ENCODE measurements at places on chromosomes 12 and 14. TPM values are rescaled to one million over a fixed set of nuclear protein-coding genes. Genes with fewer than 3 reads are reported as not detected.
A peak's percentile ranks its signal among the peaks of the same experiment; 100 is the strongest.

GRCh38 chr12:96850676-96851075 lies 56.4 kb upstream of the NEDD1 start:
- H3K4me1 ChIP-seq, result no peaks in the 10 kb centered on the region
- DNase-seq, result no peak
- H3K27me3 ChIP-seq, result no peaks in the 10 kb centered on the region
- no peak overlapping the region for H3K27ac ChIP-seq
- H3K36me3 ChIP-seq, result no peaks in the 10 kb centered on the region
- no peak overlapping the region for H3K4me3 ChIP-seq

DNA sequence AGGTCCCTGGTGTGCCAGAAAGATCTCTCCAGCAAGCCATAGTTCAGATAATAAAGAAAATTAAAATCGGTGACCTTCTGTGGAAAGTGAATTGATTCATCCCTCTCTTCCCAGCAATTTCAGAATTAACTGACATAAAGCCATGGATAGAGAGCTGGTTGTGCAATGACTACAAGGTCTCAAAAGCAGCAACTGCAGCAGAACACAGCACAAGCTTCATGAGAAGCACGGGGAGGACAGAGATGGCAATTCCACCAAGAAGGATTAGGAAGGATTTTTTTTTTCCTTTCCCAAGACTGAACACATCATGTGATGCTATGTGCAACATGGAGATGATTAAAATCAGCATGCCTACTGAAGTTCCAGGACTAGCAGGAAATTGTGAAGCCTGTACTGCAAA lies 154.9 kb upstream of the PLEKHG7 start:
- no peak overlapping the region for H3K27ac ChIP-seq
- peaks cover 16% of the 10 kb centered on the region for H3K4me1 ChIP-seq
- DNase-seq, result no peak
- no peaks in the 10 kb centered on the region for H3K27me3 ChIP-seq

DNA sequence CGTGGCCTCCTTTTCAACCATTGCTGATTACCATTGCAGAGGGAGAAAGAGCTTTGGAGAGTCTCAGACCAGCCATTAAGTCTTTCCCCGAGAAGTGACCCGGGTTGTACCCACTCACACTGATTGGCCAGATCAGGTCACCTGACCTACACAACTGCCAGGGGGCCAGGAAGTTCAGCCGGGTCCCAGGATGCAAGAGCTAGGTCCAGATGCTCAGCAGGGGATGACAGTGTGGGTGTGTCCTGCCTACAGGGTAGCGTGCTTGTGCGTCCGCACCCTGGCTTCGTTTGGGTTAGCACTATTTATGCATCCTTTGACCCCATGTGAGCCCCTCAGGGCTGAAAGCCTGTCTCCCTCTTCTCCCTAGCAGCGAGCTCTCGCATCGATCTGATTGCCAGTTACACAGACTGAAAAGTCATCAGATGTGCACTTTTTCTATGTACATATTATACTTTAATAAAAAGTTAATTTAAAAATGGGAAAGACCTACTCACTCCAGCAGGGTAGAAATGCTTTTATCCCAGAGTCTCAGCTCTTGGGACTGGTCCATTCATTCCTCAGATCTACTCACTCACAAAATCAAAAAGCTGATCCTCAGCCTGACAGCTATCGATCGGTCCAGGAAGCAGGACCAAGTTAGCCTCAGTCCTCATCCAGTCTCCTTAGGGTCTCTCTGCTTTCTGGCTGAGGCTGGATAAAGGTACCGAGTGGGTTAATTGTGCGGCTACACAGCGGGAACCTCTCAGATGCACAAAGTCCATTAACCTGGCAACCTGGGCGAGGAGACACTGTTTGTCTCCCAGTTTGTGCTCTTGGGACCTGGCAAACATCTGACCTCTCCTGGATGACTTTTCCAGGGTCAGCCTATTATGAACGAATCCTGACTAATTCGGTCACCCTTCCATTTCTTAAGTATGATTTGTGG lies 68.0 kb downstream of the SERPINA3 start:
- no peak overlapping the region for H3K4me3 ChIP-seq
- no peaks in the 10 kb centered on the region for H3K27me3 ChIP-seq
- no peak overlapping the region for H3K27ac ChIP-seq
- no peak for DNase-seq
- no peaks in the 10 kb centered on the region for H3K4me1 ChIP-seq
- no peaks in the 10 kb centered on the region for H3K36me3 ChIP-seq

GRCh38 chr12:32467959-32468863 lies 68.9 kb downstream of the FGD4 start:
- DNase-seq, result no peak
- no peaks in the 10 kb centered on the region for H3K36me3 ChIP-seq
- H3K4me1 ChIP-seq, result no peaks in the 10 kb centered on the region
- no peak overlapping the region for H3K4me3 ChIP-seq
- H3K27ac ChIP-seq, result no peak overlapping the region

DNA sequence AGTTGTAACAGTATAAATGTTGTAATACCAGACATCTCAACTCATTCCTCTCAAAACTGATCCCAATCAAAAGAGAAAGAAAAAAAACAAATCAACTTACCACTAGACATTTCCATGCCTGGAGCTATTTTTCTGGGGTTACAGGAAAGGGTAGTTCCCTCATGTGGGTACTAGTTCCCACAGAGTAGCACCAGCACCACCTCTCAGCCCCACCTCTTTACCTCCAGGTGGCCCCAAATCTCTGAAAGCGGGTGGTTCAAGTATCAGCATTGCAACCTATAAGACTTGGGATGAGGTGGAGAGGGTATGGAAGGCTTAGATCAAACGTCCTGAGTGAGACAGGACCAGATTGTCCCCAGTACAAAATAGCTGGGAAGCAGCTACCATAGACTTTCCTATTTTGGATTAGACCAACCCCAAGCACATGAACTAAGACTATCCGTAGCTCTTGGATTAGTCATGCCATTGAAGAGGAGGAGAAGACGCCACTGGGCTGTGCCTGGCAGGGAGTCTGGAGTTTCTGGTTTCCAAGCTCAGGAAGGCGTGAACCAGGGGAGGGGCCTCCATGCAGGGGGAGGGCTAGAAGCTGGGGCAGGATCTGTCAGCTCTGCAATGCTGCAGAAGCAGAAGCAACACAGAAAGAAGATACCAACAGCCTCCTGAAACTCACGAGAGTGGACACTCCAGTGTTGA lies at the start of gene SLC39A2:
Gene SLC39A2, plus strand, starts transcription at position 620 of the 693 bp plus-strand sequence. CDS start 154 bp downstream, outside the sequence.
- H3K36me3 ChIP-seq, result peaks cover 34% of the 10 kb centered on the region
- DNase-seq, result no peak
- peaks cover 5% of the 10 kb centered on the region for H3K4me1 ChIP-seq
- peak within 1 kb of the TSS; percentile 33 for H3K27ac ChIP-seq
- no peak within 1 kb of the TSS for H3K4me3 ChIP-seq

DNA sequence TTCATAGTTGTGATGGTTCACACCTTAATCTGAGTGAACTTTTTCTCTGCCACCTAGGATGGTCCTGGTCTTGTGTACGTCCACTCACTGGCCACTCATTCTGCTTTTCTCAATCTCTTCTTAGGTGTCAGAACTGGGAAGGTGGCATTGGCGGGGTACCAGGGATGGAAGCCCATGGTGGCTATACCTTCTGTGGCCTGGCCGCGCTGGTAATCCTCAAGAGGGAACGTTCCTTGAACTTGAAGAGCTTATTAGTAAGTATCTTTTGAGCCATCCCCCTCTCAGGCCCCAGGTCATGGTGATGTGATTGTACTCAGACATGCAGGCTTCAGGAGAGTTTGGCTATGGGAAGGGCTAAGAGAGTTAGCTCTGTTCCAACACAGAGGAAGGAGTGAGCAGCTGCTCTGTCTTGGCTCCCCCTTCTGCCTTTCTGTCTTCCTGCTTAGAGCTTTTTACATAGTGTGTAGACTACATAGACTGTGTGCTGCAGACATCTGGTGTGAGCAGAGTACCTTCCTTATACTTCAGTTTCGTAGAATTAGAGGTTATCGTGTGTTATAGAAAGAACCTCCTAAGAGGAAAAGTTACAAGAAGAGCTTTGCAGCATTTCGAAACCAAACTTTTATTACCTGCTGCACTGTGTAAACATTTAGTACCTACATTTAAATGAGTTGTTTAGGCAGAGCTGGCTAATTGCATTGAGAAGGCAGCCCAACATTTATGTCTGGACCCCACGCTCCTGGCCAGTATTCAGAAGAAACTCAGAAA lies 54.2 kb downstream of the FNTB start:
- no peaks in the 10 kb centered on the region for H3K27me3 ChIP-seq
- DNase-seq, result no peak
- peaks cover 35% of the 10 kb centered on the region for H3K36me3 ChIP-seq
- H3K4me1 ChIP-seq, result no peaks in the 10 kb centered on the region
- H3K27ac ChIP-seq, result no peak overlapping the region

DNA sequence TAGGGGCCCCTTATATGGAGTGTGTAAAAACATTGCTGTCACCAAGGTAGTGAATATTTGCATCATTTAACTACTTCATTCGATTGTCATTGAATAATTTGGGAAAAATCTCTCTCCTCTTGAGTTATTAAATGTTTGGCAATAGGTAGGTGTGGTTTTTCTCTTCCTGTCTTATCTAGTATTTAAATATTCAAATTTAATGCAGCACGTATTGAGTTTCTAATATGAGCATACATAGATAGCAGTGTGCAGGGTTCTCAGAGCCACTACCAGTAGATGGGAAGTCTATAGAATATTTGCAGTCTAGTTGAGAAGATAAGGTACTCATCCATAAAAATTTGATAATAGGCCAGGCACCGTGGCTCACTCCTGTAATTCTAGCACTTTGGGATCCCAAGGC lies 16.7 kb downstream of the PALS1 start:
- no peak for DNase-seq
- no peak overlapping the region for H3K27ac ChIP-seq
- H3K27me3 ChIP-seq, result no peaks in the 10 kb centered on the region
- H3K36me3 ChIP-seq, result no peaks in the 10 kb centered on the region
- no peaks in the 10 kb centered on the region for H3K4me1 ChIP-seq

- H3K27me3 ChIP-seq, result no peaks in the 10 kb centered on the region
- no peaks in the 10 kb centered on the region for H3K4me1 ChIP-seq
- no peak overlapping the region for H3K4me3 ChIP-seq
- no peaks in the 10 kb centered on the region for H3K36me3 ChIP-seq
- no peak for DNase-seq
- H3K27ac ChIP-seq, result no peak overlapping the region
Measured at GRCh38 chr12:7075518-7075917, 15.0 kb downstream of the C1S start.

The TPPP2 gene
- total RNA-seq, result not detected

The ARF3 gene
- total RNA-seq, result 48.1 TPM

DNA sequence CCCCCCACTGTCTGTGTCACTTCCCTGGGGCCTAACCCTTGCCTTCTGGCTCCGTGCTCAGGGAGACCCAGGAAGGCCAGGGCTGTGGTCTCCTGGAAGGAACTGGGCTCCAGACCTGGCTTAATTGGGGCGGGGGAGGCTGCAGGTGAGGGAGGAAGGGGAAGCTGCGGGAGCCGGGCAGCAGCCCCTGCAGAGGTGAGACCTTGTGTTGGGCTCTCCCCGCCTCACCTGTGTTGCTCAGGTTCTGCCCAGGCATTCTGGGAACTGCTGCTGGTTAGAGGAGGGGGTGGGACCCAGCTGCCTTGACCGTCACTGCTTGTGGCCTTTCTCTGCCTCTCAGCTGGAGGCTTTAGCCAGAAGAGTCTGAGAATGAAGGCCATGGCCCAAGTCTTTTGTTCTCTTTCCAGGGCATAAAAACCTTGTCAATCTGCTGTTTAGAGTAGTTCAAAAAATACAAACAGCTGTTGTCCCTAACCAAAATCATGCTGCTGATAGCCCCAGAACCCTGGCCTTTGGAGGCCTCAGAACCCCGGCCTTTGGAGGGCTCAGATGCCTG lies 247.6 kb downstream of the CHST11 start:
- H3K4me3 ChIP-seq, result no peak overlapping the region
- H3K27me3 ChIP-seq, result no peaks in the 10 kb centered on the region
- peaks cover 11% of the 10 kb centered on the region for H3K36me3 ChIP-seq
- no peaks in the 10 kb centered on the region for H3K4me1 ChIP-seq

The TCTN2 gene
- total RNA-seq, result 2.2 TPM

- DNase-seq, result no peak
- peaks cover 4% of the 10 kb centered on the region for H3K36me3 ChIP-seq
- H3K27ac ChIP-seq, result no peak overlapping the region
- no peaks in the 10 kb centered on the region for H3K27me3 ChIP-seq
Measured at GRCh38 chr14:93005838-93006237, 82.9 kb downstream of the CHGA start.

DNA sequence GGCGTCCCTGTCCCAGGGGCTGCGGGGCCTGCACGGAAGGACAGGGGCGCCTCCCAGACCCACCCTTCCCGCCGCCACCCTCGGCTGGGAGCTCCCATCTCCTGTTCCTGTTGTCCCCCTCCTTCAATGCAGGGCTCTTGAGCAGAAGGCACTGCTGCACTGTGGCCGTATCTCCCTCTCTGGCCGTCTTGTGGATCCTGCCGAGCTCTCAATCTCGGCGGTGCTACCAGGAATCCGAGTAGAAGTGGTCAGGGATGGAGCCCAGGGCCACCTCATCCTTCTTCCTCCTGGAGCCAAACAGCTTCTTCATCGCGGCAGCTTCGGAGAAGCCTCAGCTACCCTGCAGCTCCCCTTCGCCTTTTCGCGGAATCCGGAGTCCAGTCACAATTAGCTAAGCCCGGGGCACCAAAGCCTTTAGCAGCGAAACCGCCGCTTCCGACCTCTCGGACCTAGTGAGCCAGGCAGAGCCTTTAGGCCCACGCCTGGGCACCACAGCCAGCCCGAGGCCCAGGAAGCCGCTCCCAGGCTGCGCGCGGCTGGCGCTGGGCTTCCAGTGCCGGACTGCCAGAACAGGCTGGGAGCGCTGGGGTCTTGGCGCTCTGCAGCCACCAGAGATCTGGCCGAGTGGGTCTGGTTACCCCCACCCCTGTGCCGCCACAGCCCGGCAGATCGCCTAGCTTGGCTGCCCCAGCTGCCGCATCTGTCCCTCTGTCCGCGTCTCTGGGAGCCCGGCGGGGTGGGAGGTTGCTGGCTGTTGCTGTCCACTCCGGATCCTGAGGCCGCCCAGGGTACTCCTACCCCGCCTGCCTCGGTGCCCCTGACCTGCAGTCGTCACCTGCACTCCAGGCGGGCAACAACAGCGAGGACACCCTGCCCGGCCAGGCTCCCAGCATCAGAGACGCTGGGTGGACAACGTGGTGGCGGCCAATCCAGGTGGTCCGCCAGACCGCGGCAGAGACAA lies 69.1 kb downstream of the ASCL4 start:
- no peaks in the 10 kb centered on the region for H3K36me3 ChIP-seq
- DNase-seq, result no peak
- no peak overlapping the region for H3K27ac ChIP-seq
- no peak overlapping the region for H3K4me3 ChIP-seq

DNA sequence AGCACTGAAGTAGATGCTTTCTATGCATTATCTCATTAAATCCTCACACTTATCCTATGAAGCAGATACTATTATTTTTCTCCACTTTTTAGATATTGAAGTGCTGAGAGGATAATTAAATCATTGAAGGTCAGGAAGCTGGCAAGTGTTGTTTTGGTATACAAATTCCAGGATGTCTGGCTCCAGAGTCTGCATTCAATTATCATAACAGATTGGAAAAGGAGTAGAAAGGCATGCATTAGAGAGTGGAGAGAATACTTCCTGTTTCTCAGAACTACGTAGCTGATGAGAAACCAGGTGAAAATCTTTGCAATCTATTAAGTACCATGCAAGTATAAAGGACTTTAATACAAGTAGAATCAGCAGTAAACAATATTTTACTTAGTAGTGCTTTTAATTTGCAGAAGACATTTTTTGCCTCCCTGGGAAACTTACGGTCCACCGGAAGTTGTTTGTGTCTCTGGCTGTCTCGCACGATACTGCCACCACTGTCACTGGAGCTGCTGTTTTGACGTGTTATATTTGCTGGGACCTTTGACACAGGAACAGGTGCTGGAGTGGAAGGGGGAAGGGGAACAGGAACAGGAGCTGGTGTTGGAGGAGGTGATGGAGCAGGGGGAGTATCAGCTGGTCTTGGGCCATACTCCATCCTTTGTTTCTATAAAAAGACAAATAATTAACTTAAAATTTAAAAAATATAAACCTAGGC lies 158.0 kb downstream of the EPS8 start:
- H3K4me1 ChIP-seq, result no peaks in the 10 kb centered on the region
- DNase-seq, result no peak
- no peaks in the 10 kb centered on the region for H3K27me3 ChIP-seq
- H3K27ac ChIP-seq, result no peak overlapping the region
- H3K4me3 ChIP-seq, result no peak overlapping the region

Data from thymus (tissue), 14 donors.